ENCODE measurements at places on chromosomes 1 and 21.

- no peak for DNase-seq
Observed at GRCh38 chr1:113874012-113874879, 2.7 kb upstream of the PTPN22 start.

DNA sequence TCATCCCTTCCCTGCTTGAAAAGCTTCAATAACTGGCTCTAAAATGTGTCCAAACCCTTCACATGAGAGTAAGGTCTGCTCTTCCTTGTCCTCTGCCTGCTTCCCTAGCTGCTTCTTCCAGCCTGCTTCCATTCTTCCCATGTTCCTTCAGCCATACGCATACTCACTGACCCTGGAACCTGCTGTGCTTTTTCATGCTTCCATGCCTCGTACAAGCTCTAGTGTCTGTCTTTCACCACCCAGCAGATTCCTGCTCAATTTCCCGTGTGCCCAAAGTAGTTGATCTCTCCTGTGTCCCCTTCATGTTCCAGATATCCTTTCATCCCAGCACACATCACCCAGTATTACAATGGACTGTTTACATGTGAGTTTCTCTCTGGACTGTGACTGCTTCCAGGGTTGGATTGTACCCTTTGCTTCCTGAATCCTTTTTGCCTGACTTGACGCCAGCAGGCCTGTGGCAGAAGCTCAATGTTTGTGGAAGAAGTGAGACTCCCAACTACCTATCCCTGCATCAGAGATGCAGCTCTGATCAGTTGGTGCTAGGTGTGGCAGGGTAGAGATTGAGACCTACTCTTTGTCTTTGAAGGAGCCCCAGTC, 35.9 kb upstream of the RNF19B start:
- DNase-seq = no peak

GRCh38 chr1:118615066-118615465, 373.1 kb downstream of the TBX15 start:
- no peak for DNase-seq

DNA sequence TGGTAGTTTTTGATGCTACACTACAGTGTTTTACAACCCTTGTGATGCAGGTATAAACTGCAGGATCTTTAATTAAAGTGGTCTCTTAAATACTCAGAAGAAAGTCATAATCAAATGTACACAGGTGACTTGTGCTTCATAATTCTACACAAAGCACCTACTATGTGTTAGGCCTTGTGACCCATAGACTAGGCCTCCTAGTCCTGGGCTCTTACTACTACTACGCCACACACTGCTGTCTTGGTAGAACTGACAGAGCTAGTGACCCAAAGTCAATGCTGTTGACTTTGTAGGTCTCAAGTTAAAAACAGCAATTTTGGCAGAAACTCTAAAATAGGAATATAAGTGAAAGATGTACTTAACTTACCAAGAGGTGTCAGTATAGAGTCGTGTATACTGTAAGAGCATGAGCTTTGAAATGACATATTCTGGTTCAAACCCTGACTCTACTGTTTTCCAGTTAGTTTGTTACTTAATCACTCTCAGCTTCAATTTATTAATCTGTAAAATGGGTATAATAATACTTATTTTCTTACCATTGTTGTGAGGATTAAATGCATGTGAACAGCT, 48.6 kb upstream of the LMO4 start:
- DNase-seq = no peak

GRCh38 chr1:225253173-225253572, 174.7 kb downstream of the LBR start:
- no peak for DNase-seq

GRCh38 chr1:143699731-143700130, 272.1 kb downstream of the FAM72C start:
- DNase-seq = no peak

GRCh38 chr1:209775678-209776077, 8.7 kb downstream of the C1orf74 start:
- DNase-seq = no peak

- no peak for DNase-seq
Observed at GRCh38 chr1:20430355-20431175, 55.4 kb downstream of the CAMK2N1 start.

- no peak for DNase-seq
Observed at GRCh38 chr21:25859235-25859929, 124.6 kb downstream of the GABPA start.

- no peak for DNase-seq
Observed at GRCh38 chr1:172956871-172957270, 93.9 kb downstream of the TNFSF18 start.
